ENCODE measurements at places on chromosomes 1 and 21.
A peak's percentile ranks its signal among the peaks of the same experiment; 100 is the strongest.

DNA sequence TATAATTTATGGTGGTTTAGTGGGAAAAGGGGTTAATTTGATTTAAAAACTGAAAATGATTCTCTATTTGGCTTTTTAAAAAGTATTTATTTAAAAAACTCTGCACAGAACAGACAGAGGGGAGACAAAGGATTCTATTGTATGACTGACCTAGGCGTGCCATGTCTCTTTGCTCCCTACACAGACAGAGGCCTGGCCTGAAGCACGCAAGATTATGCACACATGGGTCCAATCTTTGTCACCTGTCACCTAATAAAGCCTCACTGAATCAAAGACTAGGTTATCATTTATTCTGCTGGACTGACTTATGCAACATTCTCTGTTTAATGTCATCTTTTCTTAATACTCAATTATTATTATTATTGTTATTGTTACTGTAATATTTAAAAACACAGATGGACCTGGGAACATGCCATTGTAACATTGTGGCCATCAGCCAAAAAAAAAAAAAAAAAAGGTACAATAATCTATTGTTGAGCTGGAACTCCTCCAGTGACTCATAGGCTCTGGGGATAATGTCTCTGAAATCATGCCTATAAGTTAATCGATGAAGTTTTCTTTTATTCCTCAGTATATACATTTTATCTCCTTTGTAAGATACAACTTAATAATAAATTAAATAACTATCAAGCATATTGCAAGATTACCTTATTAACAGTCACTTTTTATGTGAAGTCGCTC lies 112.1 kb downstream of the RUNX1 start:
- DNase-seq: no peak

DNA sequence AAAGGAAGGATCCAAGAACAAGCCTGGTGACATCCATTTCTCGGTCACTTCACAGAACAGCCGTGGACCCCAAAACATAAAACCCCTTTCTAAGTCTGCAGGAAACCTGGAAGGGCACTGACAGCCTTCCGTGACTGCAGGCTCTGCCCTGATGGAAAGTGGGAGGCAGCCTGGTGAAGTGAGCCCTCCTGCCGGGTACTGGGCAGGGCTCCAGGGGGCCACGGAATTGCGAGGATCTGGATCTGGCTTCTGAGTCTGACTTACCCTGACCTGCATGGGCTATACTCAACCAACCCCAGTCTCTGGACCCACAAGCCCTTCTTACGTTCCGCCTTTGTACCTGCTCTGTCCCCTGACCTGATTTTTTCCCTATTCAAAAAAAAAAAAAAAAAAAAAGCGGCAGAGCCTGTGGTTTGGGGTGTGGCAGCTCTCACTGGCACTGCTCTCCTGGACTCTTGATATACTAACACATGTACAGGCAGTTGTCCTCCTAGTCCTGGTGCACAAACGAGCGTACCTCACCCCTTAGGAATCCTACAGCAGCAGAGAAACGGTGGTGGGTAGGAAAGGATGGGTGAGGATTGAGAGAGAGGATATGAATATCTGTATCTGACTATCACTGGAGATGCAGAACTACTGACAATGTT lies 82.9 kb downstream of the BEND5 start:
- no peak for DNase-seq

GRCh38 chr1:54649921-54650320 lies 8.3 kb downstream of the MROH7 start:
- DNase-seq: no peak

DNA sequence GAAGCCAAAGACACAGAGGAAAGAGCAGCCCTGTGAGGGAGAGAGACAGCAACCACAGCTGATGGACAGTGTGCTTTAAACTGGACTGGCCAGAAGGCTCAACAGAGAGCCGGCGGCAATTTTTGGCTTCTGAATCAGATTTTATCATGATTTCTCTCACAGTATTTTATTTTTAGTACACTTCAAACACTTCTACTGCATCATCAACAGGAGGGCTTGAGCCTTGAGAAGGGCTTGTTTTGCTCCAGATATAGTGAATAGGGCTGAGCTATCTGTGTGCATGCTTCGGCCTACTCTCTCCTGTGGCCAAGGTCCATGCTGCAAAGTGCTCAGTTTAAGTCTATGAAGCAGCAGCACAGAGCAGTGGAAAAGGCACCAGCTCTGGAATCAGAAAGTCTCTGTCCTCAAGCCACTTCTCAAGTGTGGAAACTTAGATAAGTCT lies 33.3 kb downstream of the ADCY10 start:
- no peak for DNase-seq

DNA sequence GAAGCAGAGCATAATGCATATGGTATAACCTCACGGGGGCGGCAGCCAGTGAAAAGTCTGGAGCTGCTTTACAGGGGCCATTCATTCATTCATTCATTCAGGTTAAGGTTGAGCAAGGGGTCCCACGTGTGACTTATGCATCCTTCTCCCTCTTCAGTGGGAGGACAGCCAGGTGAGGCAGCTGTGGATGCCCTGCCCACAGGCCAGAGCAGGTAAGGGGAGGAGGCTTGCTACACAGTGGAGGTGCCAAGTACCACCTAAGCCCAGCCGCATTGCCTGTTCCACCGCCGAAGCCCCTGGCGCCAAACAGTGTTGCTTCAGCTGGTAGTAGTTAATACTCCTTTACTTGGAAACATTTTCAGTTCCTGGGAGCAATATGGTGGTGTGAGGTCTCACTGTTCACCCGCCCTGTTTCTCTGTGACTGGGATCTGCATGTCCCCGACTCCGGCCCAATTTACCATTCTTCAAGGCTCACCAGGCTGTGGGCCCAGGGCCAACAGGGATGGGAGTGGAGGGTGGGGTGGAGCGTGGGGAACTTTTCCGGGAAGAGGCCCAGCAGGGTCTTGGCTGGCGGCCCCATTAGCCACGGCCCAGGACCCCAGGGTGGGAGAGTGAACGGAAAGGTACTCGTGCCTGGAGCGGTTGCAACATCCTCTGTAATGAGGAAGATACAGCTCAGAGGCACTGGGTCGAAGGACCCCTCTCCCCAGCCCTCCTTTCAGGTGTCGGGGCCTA lies 722 bp upstream of the PODN start:
- no peak for DNase-seq

DNA sequence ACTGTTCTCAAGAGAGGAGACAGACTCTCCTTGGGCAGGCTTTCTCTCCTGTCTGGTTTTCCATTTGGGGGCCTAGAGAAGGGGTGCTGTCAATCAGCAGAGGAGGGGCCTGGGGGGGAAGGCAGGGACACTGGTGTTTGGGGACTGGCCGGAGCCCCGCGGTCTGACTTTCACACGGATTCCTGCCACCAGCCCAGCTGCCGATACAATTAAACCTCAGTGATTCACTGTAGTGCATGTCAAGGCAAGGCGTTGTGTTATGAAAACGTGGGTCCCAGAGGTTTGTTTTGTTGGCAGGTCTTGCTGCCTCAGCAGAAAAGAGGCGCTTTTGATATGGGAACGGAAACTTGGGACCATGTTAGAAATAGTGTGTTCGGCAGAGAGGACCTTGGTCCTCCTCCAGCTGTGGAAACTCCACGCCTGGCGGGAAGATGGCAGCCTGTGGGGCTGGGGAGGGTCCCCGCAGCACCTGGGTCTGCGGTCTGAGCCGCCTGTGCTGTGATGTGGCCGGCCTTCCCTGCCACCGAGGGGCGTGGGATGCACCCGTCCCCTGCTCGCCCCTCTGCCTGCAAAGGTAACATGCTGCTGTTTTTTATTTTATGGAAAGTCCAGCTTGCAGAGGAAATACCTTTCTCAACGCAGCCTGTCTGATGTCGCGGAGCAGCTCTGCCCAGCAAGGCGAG lies 47.6 kb downstream of the SPSB1 start:
- DNase-seq: no peak

- no peak for DNase-seq
Measured at GRCh38 chr1:61461406-61462384, 263.2 kb downstream of the TM2D1 start.

GRCh38 chr1:30701258-30701633 lies 22.1 kb downstream of the MATN1 start:
- no peak for DNase-seq

DNA sequence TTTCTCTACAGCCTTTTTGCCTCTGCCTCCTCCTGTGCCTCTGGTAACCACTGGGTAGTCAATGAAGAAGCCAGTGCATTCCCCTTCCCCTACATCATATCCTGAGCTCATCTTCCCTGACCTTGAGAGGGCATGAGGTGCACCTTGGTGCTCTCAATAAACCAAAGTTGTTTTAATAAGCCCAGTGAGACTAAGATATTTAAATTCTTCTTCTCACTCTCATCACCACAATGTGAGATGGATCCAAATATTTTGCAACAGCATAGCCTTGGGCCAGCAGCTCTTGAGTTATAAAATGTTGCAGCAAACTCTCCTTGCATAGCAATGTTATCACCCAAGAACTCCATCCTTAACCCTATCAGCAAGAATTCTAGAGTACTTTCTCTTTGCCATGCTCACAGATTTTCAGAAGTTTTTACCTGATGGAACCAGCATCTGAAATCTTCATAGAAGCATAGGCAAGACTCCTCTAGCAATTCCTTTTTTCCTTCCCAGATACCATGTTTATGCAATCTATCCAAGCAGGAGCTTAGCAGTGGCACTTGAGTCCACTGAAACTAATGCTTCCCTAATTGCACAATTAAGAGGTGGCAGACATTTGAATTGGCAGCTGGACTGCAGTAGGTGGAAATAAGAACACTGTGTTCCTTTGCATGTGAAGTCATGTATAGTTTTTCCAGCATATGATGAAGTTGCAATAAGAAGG lies 36.8 kb downstream of the CDC7 start:
- DNase-seq: no peak

DNA sequence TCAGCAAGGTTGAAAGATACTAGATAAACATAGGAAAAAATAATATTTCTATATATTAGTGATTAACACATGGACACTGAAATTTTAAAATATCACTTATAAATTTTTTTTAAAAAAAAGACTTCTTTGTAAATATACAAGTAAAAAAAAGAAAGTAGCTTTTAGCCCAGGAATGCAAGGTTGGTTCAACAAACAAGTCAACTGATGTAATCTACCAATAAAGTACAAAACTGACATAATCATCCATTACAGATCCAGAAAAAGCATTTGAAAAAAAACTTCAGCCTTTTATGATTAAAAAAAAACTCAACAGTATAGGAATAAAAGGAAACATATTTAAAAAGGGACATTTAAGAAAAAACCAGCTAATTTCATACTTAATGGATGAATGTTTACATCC lies 48.4 kb downstream of the TRMT1L start:
- no peak for DNase-seq

DNA sequence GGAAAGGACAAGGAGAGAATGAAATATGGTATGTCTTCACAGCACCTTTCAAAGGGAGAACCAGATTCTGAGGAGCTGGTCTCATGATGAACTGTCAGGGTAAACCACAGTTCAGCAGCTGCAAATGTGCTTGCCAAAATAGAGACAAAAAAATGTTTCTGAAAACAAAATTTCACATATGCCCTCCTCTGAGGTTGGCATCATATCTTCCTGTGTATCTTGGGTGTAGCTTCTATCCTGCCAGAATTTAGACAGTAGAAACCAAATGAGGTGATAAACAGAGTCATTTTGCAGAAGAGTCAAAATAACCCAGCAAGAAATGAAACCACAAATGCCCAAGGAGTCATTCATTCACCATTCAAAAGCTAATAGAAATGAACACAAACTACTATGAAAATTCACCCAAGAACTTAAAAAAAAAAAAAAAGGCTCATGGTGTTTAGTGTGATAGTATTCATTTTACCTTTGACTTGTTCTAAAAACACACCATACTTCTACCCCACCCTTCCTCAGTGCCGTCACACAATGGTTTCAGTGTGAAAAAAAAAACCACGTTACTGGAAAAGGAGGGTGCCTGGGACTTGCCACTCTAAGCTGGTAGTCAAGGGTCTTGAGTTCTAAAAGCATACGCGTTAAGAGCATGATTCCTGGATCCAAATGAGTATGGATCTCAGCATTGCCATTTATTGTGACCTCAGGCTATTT lies 18.5 kb downstream of the SELL start:
- peak; percentile 94 for DNase-seq

- no peak for DNase-seq
Measured at GRCh38 chr21:38664841-38665240, 140.9 kb upstream of the ETS2 start.

DNA sequence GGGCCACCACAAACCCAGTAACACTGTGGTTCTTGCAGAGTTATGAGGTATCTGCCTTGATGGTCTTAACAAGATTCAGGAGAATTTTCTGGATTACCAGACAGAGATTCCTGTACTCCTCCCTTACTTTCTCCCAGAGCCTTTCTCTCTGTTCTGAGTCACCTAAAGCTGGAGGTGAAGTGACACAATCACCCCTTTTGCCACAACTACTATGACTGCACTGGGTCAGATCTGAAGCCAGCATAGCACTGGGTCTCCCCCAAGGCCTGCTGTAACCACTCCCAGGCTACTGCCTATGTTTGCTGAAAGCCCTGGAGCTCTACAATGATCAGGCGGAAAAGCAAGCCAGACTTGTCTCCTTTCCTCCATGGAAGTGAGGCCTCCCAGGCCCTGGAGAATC lies 156.7 kb upstream of the NEGR1 start:
- no peak for DNase-seq

GRCh38 chr1:212133319-212133718 lies 97.8 kb downstream of the DTL start:
- DNase-seq: no peak

GRCh38 chr1:61313906-61314422 lies 231.6 kb downstream of the NFIA start:
- no peak for DNase-seq

GRCh38 chr1:214524824-214525223 lies 26.6 kb downstream of the PTPN14 start:
- no peak for DNase-seq

- DNase-seq: no peak
Measured at GRCh38 chr21:28257276-28257675, 735.4 kb downstream of the LTN1 start.

GRCh38 chr1:92989936-92990583 lies 28.8 kb upstream of the DIPK1A start:
- no peak for DNase-seq

GRCh38 chr1:59678493-59679228 lies 136.1 kb upstream of the HOOK1 start:
- no peak for DNase-seq

- DNase-seq: no peak
Measured at GRCh38 chr1:188062456-188062855, 1233.7 kb downstream of the PLA2G4A start.

- no peak for DNase-seq
Measured at GRCh38 chr1:197924516-197925123, 7.4 kb downstream of the LHX9 start.

- no peak for DNase-seq
Measured at GRCh38 chr21:42722808-42723473, 69.5 kb downstream of the PDE9A start.

- no peak for DNase-seq
Measured at GRCh38 chr1:177849579-177850290, 120.1 kb downstream of the SEC16B start.

GRCh38 chr1:157978586-157979403 lies 14.7 kb upstream of the KIRREL1 start:
- no peak for DNase-seq

GRCh38 chr1:8136766-8137165 lies 110.7 kb upstream of the ERRFI1 start:
- no peak for DNase-seq

GRCh38 chr1:49051647-49052046 lies 275.0 kb upstream of the BEND5 start:
- no peak for DNase-seq

- DNase-seq: no peak
Measured at GRCh38 chr21:28687586-28687985, 305.1 kb downstream of the LTN1 start.

Measured in T-helper 1 cell (primary cell).